ENCODE measurements at places on chromosomes 4 and X.

DNA sequence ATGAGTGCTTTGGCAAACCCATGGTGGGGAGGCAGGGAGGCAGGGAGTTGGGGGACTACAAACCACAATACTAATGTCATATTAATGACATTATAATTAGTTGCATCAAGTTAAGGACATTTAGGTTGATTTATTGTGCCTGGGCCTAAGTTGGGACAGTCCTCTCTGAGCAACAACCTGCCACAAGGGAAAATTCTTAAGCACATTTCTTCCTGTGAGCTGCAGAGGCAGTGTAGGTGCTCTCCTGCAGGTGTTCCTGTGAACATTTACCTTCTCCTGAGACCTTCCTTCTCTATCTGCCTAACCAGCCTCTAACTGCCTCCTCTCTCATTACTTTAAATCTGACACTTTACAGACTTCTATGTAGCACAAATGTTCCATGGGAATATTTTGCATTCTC is 1830.0 kb upstream of the AGA start:
- no peak for DNase-seq

DNA sequence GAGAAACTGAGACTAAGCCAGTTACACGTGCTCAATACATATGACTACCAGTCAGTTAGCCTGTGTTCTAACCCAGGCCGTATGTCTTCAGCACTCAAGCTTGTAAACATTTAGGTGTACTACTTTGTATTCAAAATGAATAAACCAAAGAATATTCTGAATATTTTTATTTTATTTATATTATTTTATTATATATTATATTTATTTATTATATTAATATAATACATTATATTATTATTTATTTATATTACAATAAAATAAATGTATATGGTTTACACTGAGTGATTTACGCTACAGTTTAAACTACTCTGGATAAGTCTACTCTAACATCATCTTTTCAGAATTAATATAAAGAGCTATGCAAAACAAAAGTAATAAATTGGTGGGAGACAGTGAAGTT is 691.5 kb downstream of the CENPC start:
- DNase-seq: no peak

DNA sequence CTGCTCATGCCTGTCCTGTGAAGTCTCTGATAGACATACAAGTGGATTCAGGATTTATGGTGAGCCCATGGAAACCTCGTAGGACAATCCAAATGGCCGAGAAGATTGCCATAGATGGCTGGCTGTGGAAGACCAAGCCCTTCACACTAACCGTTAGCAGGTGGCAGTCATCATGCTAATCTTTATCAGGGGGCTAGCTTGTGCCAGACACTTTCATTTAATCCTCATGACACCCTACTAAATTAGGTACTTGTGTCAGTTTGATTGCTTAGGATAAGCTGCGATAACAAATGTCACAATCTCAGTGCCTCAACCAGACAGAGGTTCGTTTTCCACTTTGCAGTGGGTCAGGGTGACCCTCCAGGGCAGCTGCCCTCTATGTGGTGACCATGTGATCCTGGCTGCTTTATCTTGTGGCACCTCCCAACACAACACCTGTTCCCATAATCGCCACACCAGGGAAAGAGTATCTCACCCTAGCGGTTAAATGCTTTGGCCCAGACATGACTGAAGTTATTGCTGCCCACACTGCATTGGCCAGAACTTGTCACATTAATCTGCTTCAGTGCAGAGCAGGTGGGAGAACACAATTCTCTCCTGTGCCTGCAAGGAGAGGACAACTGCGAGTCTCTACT is 60.8 kb downstream of the REPS2 start:
- no peak for DNase-seq

DNA sequence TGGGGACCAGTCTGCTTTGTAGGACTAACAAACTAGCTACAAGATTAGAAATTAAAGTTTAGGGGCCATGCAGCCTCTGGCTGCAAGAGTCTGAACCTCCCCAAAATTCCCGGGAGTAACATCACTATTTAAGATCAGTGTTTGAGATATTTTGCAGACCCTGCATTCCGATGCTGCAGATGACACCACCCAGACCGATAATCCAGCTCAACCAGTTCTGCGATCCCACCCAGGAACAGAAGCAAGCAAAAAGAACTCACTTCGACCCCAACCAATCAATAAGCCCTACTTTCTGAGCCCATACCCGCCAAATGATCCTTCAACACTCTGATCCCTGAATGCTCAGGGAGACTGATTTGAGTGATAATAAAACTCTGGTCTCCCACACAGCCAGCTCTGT is 877.8 kb downstream of the FAT4 start:
- DNase-seq: no peak

All from SHP77 (cell line).